ENCODE measurements at places on chromosomes 6 and 20.

GRCh38 chr6:165615636-165616035, 47.4 kb downstream of the PDE10A start:
- no peak for DNase-seq

- DNase-seq: no peak
Observed at GRCh38 chr6:7901780-7902179, 8.8 kb downstream of the TXNDC5 start.

- no peak for DNase-seq
Observed at GRCh38 chr20:58058421-58059259, 169.8 kb downstream of the ANKRD60 start.

GRCh38 chr20:35831029-35831428, 59.2 kb downstream of the PHF20 start:
- DNase-seq: no peak

GRCh38 chr20:58150772-58151171, 77.7 kb downstream of the ANKRD60 start:
- DNase-seq: no peak

- no peak for DNase-seq
Observed at GRCh38 chr6:138600726-138601125, 101.4 kb upstream of the NHSL1 start.

DNA sequence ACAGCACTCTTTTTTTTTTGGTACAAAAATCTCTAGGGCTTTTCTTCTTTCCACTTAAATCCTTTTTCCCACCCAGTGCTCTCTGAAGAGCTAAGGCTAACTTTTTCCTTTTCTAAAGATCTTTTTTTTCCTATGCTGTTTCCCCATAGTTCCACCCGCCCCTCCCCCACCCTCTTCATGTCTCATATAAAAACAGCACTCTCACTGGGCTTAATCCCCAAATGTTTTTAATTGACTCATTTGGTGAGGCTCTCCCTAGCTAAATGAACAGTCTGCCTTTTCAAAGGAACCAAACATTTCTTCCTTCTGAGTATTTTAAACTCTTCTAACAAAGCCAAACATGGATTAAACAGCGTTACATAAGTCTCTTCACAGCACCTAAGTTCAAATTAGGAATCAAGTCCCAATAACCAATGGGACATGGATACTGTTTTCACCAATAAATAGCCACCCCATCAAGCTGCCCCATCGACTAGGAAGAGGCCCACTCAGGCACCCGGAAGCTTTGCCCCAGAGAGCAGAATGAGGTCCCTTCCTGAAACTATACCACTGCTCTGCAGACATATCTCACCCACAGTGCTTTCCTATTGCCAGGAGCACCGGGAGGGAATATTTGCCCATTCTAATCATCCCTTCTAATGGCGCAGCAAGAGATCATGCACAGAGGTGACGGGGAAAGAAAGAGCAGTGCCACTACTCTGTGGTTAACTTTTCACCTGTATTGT, 63.7 kb downstream of the ATXN1 start:
- DNase-seq: peak; percentile 52

DNA sequence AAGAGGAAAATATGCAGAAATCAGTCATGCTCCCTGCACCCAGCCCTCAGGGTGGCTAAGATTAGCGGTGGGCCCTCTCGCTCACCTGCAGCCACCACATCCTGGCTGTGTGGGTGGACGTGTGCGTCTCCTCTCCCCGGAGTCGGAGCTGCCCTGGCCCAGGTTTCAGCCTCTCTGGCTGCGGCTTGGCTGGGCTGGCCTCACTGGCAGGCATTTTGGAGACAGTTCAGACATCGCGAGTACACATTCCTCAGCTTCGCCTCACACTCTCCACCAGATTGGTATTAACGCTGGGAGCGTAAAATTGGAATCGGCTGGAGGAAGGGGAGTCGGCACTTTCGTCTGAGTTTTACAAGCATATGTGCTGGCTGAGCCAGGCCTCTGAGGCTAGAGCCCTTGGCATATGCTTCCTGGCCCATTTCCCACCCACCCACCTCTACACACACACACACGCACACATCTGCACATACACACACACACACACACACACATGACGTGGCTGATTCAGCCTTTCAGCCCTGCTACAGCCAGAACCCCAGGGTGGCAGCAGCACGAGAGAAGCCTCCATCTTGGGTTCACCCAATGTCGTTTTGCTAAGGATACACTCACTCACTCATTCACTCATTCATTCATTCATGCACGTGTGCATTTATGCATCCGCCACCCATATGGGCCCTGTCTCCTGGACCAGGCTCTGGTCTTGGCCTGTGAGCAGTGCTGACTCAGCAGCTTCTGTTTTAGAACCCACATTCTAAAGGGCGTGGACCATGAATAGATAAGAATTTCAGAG, 42.9 kb downstream of the BCAS4 start:
- no peak for DNase-seq

GRCh38 chr20:40953856-40954255, 74.8 kb upstream of the TOP1 start:
- DNase-seq: no peak

GRCh38 chr6:38501931-38502330, 137.8 kb downstream of the BTBD9 start:
- DNase-seq: peak; percentile 96

DNA sequence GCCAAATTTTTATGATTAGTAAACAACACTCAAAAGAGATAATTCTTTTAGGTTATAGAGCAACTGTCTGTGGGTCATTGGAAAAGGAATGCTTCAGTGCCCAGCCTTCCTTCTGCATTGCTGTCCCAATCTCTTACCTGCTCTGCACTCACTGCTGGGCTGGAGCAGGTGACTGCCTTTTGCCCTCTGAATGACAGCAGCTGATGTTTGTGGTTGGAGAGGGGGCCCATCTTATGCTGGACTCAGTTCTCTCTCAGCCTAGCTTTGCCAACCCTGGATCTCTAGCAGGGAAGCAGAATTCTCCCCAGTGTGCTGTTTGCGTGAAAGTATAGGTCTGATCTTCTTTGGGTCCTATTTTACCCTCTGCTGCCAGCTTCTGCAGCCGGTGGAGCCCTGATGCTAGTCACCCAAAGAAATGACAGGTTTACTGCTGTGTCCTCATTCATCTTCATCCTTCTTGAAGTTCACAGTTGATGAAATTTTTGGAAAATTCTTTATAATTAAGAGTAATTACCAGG, 193.5 kb downstream of the ARID1B start:
- DNase-seq: no peak

DNA sequence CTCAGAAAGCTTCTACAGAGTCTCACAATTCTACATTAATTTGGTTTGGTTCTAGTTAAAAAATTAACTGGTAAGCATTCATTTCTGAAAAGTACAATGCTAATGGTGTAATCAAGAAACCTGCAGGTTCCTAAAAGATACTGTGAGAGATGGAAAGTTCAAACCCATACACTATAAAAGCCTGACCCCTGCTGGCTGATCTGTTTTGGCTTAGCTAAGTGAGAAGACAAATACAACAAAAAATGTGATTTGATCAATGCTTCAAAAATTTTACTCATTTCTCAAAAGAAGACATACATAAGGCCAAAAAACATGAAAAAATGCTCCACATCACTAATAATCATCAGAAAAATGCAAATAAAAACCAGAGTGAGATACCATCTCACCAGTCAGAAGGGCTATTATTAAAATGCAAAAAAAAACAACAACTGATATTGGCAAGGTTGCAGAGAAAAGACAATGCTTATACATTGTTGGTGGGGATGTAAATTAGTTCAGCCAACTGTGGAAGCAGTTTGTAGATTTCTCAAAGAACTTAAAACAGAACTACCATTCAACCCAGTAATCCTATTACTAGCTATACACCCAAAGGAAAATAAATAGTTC, 102.8 kb downstream of the MOXD1 start:
- DNase-seq: peak; percentile 63

GRCh38 chr6:51648236-51648635, 439.2 kb downstream of the PKHD1 start:
- no peak for DNase-seq

DNA sequence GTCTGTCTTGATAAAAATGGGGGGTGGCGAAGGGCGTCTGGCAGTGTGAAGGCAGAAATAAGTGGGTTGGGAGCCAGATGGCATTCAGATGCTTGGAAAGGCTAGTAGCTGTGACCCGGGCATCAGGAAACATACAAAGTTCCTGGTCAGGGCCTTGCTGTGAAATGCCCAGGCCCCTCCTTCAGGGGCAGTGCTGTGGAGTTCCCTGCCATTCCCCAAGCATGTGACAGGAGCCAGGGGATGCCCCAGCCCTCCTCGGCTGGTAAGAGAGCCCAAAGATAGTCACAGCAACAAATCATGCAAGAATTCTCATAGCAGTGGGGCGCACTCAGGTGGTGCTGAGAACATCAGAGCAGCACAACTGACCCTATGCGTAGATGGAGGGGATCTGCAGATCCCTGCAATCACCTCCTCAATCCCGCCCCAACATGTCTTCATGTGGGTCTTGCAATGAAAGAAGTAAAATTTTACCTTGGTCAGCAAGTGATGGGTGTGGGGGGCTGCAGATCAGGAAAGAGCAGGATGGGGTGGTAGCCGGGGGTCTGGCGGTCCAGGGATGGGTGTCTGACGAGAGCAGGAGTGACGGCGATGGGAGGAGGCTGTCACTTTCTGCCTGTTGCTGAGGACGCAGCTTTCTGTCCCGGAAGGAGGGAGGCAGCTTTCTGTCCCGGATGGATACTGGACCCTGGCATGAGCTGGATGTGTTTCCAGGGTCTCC, 39.5 kb downstream of the SLC22A1 start:
- no peak for DNase-seq

DNA sequence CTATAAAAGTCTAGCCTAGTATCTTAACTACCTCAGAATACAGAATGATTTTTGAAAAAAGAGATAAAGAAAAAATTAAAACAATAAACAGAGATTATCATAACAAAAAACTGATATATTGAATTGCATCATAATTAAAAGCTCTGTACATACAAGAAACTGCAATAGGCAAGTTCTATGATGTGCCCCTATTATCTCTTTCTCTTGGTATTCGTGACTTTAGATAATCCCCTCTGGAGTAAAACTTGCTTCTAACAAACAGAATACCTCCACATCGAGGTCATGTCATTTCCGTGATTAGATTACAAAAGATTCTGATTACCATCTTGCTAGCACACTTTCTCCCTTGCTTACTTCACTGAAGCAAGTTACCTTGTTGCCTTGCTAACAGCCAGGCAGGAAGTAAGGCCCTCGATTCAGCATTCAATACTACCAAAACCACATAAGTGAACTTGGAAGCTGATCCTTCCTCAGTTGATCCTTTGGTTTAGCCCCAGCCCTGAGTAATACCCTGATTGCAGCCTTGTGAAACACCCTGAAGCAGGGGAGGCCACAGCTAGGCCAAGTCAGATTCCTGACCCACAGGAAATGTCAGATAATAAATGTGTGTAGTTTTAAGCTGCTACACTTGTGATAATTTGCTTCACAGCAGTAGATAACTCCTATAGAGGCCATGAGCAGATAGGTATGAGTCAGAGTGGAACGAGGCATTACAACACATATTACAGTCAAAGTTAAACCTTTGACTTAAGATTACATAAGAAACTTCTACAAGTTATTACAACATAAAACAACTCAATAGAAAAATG, 53.7 kb upstream of the TMX4 start:
- DNase-seq: peak; percentile 39
